ENCODE measurements at places on chromosomes 5 and 9.

- DNase-seq: no peak
Measured at GRCh38 chr9:95777136-95777535, 98.4 kb upstream of the ERCC6L2 start.

DNA sequence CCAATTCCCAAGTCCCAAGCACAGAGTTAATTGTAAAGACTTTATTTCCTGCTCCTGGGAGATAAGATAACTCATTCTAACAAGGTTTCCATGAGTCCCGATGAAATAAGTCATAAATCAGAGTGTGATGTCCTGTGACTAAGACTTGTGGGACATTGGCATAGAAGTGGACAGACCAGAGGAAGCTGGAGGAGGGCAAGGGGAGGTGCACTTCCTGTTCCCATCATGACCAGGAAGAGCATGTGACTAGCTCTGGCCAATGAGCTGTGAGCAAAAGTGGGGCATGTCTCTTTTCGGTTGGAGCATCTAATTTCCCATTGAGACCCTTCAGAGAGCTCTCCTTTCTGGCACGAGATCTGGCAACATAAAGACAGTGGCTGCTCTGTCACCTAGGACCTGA is 100.4 kb downstream of the ZNF354C start:
- no peak for DNase-seq

DNA sequence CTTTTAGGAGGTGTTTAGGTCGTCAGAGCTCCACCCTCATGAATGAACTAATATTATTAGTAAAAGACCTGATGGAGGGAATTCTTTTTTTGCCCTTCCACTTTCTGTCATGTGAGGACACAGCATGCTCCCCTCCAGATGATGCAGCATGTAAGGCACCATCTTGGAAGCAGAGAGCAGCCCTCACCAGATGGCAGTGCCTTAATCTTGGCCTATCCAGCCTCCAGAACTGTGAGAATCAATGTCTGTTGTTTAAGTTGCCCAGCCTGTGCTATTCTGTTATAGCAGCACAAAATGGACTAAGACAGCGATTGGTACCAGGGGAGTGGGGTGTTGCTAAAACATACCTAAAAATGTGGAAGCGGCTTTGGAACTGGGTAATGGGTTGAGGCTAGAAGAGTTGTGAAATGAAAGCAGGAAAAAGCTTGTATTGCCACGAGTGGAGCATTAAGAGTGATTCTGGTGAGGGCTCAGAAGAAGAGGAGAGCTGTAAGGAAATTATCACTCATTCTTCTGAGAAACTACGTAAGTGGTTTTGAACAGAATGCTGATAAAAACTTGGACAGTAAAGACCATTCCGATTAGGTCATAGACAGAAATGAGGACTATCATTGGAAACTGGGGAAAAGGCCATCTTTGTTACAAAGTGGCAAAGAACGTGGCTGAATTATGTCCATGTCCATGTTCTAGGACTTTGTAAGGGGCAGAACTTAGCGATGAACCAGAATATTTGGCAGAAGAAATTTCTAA is 28.6 kb downstream of the PTPDC1 start:
- DNase-seq: no peak

GRCh38 chr5:105982526-105982925 is 1688.2 kb downstream of the EFNA5 start:
- DNase-seq: no peak

DNA sequence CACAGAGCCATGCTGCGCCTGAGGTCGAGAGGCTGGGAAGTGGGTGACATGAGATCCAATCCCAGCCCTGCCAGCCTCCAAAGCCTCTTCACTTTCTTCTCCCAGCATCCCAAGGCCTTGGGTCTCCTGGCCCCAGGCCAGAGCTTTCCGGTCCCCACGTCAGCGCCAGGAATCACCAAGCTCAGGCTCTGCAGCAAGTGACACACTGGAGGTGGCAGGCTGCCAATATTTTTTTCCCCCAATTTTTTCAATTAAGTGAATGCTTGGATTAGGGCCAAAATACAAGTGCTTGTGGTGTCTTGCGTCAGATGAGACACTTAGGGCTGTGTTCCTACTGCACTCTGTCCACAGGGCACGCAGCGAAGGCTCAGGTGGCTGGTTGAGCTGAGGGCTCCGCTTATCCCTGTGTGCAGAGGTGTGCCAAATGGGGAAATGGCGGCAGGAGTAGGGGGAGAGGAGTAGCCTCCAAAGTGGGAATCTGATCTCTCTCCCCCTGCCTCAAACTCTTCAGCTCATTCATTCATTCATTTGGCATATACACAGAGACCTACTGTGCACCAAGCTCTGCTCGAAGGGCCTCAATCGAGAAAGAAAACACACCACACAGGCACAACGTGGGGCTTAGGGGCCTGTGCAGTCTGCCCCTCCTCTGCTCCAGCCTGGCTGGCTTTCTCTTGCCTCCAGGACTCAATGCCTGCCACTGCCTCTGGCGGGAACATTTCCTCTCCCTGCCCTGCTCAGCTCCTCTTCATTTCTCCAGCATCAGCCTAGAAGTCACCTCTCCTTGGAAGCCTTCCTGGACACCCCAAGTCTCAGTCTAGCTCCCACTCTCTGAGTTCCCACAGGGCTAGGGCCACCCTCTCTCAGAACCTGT is 16.6 kb downstream of the SH3PXD2B start:
- DNase-seq: no peak

DNA sequence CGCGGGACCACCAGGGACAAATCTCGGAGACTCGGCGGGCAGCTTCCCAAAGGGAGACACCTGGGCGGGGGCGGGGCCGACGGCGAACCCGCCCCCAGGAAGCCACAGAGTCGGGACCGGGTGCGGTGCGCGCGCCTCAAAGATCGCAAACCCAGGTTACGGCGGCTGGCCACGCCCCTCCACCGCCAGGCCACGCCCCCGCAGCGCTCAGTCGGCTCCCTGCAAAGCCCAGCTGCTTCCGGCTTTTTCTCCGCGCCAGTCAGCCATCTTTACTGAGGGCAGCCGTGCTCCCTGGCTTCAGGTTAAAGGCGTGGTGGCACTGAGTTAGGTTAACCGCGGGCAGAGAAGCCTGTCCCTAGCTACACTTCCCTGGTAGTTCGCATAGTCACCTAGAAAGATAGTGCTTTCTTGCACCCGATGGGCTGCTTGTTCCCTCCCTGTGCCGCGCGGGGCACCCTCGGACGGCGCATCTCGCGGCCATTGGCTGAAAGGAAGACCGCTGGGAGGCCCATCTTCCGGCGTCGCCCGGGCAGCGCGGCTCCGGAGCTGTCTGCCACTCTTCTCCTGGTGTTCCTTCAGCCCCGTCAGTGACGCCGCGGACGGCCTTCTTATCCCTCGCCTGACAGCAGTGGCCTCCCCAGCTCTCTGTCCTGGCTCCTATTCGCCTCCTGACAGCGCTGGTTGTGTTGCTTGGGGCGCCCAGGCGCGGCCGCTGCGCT is at the start of gene TBC1D2:
TBC1D2 (minus strand) TSS at position 72 of the 719 bp plus-strand sequence. CDS start 108 bp downstream, outside the sequence.
- DNase-seq: peak; percentile 98

- DNase-seq: no peak
Measured at GRCh38 chr9:72151104-72151503, 1.9 kb downstream of the GDA start.

- DNase-seq: peak; percentile 42
Measured at GRCh38 chr5:139669662-139670368, 21.7 kb downstream of the CXXC5 start.

DNA sequence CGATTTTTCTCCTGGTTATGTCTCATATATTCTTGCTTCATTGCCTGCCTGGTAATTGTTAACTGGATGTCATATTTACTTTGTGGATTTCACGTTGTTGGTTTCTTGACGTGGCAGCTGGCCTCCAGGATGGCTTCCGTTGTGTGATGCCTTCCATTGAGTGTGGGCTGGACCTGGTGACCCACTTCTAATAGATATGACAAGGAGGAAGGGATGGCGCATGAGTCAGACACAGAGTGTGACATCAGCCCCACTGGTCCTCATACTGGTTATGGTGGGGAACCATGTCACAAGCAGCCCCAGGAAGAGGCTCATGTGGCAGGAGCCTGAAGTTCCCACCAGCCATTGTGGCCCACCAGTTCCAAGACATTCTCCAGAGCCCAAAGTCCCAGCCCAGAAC is 6.4 kb upstream of the PAEP start:
- no peak for DNase-seq

- no peak for DNase-seq
Measured at GRCh38 chr9:27184556-27185351, 75.7 kb downstream of the TEK start.

GRCh38 chr5:84425365-84425881 is 40.7 kb upstream of the EDIL3 start:
- DNase-seq: no peak

GRCh38 chr5:98904780-98905179 is 24.0 kb downstream of the CHD1 start:
- DNase-seq: no peak

DNA sequence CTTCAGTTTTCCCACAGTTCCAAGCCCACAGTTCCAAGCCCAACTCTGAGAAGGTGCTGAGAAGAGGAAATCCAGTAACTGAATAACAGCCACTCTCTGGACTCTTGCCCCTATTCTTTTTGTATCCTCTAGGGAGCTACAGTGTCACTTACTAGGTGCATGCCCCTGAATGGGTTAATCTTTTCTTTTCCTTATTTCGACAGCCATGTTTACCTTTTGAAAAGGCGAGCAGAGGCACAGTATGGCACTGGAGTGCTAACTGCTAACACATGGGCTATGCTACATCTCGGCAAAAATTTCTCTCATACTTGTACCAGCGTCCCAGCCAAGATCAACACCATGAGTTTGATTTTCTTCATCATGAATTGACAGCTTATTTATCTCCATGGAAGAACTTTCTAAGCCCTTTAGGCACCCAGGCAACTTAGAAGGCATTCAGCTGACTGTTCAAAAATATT is 222.6 kb downstream of the EBF1 start:
- no peak for DNase-seq

DNA sequence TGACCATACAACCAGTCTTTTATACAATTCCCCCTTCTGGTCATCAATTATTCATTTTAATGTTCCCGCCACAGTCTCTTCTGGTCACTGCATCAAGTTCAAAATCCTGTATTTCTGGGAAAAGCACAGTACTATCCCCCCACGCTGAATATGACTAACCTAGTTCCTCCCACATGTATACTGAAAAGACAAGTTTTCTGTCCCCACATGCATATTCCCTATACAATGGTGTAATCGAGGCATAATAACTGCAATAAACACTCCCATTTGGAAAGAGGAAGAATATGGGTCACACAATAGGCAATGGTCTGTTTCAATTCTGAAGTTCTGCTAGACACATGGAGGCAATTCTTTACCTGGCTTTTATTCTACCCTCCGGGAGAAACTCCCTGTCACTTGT is 344.9 kb downstream of the EFNA5 start:
- DNase-seq: no peak

DNA sequence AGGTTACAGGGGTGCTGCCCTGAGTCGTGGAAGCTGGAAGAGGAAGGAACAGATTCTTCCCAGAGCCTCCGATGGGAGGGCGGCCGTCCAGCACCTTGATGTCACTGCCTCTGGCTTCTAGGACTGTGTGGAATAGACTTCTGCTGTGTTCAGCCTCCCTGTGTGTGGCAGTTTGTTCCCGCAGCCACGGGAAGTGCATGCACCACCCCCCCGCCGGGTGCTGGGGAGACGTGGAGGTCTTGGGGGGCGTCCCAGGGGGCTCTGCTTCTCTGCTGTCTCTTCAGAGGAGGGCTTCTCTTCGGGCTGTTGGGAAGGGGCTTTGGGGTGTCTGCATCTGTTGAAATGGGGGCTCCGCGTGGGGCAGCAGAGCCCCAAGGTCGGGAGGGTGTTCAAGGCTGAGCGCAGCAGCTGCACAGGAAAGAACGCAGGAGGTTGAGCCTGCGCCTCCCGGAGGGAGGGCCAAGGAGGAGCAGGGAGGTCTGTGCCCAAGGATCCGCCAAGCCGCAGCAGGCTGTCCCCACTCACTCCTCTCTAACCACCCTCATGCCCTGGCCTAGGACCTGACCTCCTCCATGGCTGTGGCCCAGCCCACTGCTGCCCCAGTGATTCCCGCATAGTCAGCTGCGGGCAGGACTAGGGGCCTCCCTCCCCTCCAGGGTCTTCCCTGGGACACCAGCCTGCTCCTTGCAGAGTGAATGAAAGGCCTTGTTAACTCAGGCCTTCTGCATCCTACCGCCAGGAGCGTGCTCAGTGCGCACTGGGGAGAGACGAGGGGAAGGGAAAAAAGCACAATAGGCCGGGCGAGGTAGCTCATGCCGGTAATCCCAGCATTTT is 45.0 kb downstream of the ROPN1L start:
- DNase-seq: no peak

DNA sequence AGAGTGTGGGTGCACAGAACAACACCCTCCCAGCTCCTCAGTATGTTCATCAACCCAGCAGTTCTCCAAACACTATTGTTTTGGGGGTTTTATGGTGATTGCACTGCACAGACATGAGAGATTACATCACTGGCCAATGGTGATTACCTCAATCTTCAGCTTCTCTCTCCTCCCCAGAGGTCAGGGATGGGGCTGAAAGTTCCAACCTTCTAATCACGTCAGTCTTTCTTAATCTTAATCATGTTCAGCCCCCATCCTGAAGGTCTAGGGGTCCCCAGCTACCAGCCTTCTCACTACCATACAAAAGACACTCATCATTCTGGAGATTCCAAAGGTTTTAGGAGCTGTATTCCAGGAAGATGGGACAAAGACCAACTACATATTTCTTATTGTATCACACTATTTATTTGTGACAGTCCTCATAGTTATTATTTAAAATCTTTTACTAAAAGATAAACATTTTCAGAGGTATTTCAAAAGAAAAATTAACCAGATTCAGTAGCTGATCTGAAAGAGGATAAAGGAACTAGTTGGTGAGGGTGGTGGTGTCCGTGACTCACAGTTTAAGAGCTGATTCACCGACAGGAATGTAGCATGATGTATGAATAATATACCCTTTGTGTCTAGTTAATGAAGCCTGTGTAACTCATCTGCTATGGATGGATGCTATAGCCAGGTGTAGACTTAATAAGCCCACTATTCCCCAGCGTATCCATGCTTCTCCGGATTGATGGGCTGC is 35.6 kb downstream of the RASEF start:
- no peak for DNase-seq

DNA sequence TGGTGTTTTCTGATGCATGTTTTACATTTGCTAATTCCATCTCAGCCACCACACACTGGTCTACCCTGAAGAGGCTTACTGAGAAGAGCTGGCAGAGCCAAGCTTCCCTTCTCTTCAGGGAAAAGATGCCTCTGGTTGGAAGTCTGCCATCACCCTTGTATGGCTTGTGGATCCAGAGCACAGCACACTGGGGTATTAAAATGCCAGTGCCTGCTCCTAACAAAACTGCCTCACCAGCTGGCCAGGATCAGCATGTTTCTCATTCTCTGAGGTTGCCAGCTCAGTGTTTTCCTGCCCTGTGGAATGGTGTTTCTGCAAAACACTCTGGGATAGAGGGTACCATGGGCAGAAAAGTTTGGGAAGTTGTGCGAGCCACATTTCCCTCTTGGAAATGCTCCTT is 31.6 kb upstream of the ZNF618 start:
- DNase-seq: no peak

GRCh38 chr5:174491761-174492350 is 232.5 kb upstream of the MSX2 start:
- no peak for DNase-seq

Measured in CD8-positive, alpha-beta memory T cell (primary cell).